ENCODE measurements at places on chromosomes 5 and 9.

DNA sequence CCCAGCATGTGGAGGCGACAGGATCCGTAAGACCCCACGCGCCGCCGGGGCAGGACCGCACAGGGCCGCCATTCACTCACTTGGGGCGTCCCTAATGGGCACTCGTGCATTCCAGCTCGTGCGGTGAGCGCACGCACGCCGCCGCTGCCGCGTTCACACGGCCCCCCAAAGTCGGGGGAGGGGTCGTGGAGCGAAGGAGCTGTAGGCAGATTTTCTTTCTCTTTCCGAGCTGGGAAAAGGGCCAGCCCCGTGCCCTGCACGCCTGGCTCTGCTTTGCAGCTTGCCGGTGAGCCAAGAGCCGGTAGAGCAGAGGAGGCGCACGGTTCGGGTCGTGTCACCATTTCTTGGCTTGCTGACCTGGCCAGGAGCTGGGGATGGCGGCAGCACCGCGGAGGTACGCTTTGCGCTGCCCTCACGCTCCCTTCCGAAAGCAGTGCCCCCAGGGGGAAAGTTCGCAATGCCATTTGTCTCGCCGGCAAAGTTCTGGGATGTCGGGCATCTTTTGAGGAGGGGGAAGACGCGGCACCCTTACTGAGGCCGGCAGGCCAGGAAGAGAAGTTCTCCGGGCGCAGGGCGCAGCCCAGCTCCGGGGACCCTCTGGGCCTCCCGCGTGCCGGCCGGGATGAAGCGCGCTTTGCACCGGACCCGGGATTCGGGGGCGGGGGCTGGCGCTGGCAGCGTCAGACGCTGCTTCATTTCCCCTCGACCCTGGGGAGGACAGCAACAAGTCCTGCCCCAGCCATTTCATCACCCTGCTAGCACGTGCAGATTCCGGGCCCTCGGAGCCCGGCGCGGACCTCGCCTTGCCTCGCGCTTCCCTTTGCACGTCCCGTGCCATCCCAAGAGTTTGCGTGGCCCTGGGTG, 898 bp downstream of the STC2 start:
- peak; percentile 45 for DNase-seq

GRCh38 chr5:57650360-57651069, 167.9 kb upstream of the ACTBL2 start:
- DNase-seq, result peak; percentile 4

- peak; percentile 21 for DNase-seq
Observed at GRCh38 chr5:139038613-139039305, 159.4 kb downstream of the SIL1 start.

- no peak for DNase-seq
Observed at GRCh38 chr5:89930591-89931392, 478.8 kb downstream of the CETN3 start.

DNA sequence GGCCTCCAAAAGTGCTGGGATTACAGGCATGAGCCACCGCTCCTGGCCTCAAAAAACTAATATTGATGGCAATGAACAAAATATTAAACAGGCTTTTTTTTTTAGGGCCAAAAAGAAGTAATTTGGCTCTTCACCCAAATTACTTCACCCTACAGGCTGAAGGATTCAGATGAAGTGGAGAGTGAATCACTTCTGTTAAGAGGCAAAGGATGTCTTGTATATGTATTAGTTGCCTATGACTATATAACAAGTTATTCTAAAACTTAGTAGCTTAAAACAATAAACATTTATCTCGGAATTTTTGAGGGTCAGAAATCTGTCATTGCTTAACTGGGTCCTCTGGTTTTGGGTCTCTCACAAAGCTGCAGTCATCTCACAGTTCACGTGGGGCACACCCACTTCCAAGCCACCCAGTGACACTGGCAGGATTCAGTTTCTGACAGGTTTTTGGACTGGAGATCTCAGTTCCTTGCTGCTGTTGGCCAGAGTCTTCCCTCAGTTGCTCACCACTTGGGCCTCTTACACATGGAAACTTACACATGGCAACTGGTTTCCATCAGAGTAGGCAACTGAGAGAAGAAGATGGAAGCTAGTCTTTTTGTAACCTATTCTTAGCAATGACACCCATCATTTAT, 66.7 kb downstream of the IQGAP2 start:
- DNase-seq, result no peak

GRCh38 chr5:159564031-159564430, 233.7 kb upstream of the IL12B start:
- no peak for DNase-seq

DNA sequence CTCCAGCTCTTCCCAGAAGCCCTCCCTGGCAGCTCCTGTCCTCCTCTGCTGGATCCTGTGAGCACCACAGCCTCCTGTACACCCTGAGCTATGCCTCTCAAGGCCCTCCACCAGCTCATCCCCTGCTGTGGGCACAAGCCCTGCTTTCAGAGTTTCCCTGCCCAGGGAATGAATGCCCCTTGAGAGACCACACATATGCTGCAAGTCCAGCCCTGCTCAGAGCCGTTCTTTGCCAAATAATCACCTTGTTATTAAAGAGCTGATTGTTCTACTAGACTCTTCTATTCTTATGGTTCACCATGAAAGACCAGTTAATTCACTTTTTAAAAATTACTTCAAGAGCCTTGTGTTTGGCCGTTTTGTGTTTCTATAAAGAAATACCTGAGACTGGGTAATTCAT, 121.5 kb downstream of the MVB12B start:
- no peak for DNase-seq

GRCh38 chr5:58932057-58932612, 349.3 kb downstream of the RAB3C start:
- peak; percentile 42 for DNase-seq

- DNase-seq, result no peak
Observed at GRCh38 chr9:106868087-106868486, 5.1 kb downstream of the ZNF462 start.

- no peak for DNase-seq
Observed at GRCh38 chr5:11497651-11498050, 406.6 kb downstream of the CTNND2 start.

GRCh38 chr5:52983731-52984636, 5.2 kb upstream of the ITGA2 start:
- DNase-seq, result no peak

DNA sequence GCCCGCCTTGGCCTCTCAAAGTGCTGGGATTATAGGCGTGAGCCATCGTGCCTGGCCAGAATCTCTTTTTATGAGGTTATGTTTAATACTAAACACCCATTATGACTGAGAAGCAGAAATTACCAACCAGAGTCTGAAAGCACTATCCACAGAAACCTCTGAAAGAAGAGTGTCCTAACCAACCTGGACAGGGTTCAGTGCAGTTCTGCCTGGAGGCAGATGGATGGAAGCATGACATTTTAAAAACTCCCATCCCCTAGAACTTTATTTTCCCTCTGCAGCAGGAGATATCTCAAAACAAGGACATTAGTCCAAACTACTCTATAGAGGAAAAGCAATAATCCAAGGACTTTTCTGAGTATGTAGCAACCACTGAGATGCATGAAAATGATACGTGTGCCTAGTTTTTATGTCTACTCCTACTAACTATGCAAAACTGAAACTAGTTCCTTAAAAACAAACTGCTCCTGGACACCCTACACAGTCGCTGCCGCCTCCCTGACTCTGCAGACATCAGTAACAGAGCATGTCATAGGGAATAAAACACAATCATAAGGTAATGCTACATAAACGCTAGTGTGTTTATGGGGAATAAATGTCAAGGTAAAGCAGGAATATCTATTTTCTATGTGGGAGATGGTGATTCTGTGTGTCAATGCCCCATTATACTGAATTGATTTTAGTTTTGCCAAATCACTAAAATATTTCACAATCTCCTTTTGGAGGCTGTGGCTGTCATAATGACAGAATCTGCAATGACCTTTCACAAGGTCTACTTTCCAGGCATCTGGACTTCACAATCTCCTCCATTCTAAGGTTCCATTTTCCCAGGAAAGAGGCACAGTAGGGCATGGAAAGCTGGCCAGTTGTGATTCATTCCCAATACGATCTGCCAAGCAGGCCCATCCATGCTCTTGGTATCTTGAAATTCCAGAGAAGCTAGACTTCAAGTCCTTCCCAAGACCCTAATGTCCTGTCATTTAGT, 122.8 kb downstream of the SIL1 start:
- no peak for DNase-seq

GRCh38 chr9:14315875-14316601, 2.1 kb upstream of the NFIB start:
- DNase-seq, result peak; percentile 76

- DNase-seq, result no peak
Observed at GRCh38 chr5:7876867-7877266, 7.9 kb downstream of the MTRR start.

GRCh38 chr5:17087035-17087434, 130.4 kb upstream of the BASP1 start:
- no peak for DNase-seq

GRCh38 chr9:112898872-112899311, 8.2 kb upstream of the SLC46A2 start:
- no peak for DNase-seq

- DNase-seq, result no peak
Observed at GRCh38 chr5:10699987-10700386, 61.0 kb downstream of the DAP start.

- DNase-seq, result peak; percentile 34
Observed at GRCh38 chr9:38432922-38433510, 8.8 kb upstream of the IGFBPL1 start.

GRCh38 chr5:58294598-58295305, 165.1 kb downstream of the PLK2 start:
- no peak for DNase-seq

- peak; percentile 65 for DNase-seq
Observed at GRCh38 chr5:65722575-65723403, 784 bp downstream of the NLN start.

DNA sequence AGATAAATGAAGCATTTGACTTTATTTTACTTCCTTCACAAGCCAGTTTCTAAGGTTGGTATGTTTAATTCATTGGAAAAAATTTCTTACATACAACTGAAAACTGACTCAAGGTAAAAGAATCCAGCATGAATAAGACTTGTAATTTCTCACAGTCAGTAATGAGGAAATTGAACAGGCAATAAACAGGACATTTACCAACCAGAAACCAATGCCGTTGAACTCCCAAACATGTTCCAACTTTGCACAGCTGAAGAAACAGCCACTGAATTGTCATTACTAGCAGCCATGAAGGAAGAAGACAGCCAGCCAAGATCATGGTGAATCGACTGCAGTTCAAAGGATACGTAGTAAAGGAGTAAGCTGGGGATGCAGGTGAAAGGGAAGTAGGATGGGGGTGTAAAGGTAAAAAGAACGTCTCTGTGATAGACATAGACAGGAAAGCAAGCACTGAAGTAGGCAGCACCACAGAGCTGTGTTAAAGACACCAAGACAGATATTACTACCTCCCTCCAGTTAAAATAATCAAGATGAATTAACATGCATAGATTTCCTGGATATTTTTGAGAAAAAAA, 21.3 kb upstream of the SLC12A2 start:
- no peak for DNase-seq

DNA sequence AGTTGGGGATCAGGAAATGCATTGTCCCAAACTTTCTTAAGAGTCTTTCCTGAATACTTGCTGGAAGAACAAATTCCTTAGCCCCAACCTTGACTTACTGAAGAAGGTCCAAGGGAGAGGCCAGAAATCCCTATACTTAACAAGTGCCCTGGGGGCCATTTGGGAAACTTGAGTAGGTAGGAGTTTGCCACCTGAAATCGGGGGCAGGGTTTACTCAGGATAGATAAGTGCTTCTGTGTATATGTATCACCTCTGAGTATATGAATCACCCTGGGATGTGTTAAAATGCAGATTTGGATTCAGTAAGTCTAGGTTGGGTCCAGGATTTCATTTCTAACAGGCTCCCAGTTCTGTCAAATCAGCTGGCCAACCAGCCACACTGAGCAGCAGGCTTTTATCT, 47.9 kb upstream of the MYO10 start:
- no peak for DNase-seq

GRCh38 chr5:64978546-64978945, 209.8 kb downstream of the CWC27 start:
- DNase-seq, result no peak

- DNase-seq, result no peak
Observed at GRCh38 chr5:109922381-109922995, 232.8 kb downstream of the MAN2A1 start.

DNA sequence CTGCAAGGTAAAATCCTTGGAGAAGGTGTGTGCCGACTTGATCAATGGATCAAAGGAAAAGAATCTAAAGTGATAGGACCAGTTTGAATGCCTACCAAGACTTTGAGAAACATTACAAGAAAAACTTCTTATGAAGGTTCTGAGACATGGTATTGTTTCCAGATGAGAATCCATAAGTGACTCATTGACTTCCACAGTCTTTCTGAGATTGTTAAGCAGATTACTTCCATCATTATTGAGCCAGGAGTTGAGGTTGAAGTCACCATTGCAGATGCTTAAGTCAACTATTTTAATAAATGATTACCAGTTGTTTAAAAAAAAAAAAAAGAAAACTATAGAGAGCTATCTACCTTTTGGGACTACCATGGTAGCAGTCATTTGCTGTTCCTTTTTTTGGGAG, 7.0 kb downstream of the LNPEP start:
- no peak for DNase-seq

DNA sequence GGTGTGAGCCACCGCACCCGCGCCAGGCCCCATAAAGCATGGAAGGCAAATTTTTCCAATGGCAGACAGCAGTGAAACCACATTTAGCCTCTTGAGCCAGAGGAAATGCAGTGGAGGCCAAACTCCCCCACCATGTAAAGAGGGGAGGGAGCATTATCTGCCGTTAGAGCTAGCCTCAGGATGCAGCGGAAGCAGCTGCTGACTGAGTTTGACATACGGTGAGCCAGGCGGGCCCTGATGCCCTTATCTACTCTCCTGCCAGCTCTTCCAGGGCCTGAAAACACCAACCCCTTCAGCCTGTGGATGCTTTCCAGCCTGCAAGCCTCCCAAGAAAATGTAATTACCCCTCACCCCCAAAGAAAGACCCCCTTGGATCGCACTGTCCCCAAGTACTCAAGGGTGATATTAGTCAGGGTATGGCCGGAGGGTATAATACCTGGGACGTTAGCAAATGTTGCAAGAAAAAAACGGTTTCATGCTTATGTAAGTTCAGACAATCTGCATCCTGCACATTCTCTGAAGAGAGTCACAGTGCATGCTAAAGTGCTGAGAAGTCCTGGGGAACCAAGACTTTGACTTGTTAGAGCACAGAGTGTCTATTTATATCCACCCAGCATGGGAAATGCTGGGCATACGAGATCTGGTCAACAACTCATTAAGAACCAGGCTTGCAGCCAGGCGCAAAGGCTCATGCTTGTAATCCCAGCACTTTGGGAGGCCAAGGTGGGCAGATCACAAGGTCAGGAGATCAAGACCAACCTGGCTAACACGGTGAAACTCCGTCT, 11.3 kb upstream of the GGTA1 start:
- no peak for DNase-seq

GRCh38 chr5:56064984-56065383, 70.2 kb upstream of the IL6ST start:
- no peak for DNase-seq
